CD8-positive, alpha-beta memory T cell (primary cell): ENCODE measurements at places on chromosomes 2 and 18. TPM values are rescaled to one million over a fixed set of nuclear protein-coding genes. Genes with fewer than 3 reads are reported as not detected.

The NAT8 gene
- not detected for total RNA-seq

The ST6GAL2 gene
- not detected for total RNA-seq

The UGGT1 gene
- 54.0 TPM for total RNA-seq

The TRIB2 gene
- total RNA-seq = 9.6 TPM

The HRH4 gene
- total RNA-seq = not detected

The BMP10 gene
- total RNA-seq = not detected
